Liver (tissue), 10 donors: ENCODE measurements at places on chromosomes 3 and 15.

GRCh38 chr15:69515508-69515907, 62.9 kb downstream of the RPLP1 start:
- DNase-seq: no peak

DNA sequence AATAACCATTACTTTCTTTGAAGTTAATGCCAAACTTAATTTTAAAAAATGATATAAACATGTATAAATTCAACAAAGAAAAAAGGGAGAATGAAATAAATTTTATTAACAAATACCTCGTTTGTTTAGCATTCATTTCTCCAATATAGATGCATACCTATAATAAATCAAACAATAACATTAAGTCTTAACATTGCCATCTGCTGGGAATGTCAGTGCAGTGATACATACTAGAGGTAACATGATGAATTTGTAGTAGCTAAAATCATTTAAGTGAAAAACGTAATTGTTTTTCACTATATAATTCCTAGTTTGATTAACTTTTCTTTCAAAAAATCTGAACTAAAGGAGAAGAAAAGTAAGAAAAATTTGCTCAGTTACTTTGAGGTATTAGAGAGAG, 340.2 kb upstream of the CBLB start:
- no peak for DNase-seq

DNA sequence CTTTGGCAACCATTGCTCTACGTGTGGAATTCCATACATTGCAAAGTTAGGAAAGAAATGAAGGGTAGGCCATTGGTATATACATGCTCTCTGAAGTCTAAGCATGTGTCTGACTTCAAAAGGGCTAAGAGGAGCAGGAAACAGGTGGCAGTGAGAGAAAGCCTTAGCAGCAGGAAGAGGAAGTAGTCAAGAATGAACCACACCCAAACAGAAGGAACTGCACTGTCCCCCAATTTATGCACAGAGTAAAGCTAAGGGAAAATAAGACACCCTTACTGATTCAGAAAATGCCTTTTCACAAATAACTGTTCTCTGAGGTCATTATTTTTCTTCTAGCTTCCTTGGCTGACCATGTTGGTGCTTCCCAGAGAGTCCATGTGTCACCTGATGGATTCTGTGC, 575.4 kb downstream of the NTRK3 start:
- no peak for DNase-seq

GRCh38 chr3:16286161-16286560, 21.1 kb downstream of the OXNAD1 start:
- no peak for DNase-seq

- no peak for DNase-seq
Observed at GRCh38 chr15:88813960-88814359, 10.7 kb downstream of the ACAN start.

- DNase-seq: peak; percentile 70
Observed at GRCh38 chr15:31364301-31365031, 37.8 kb downstream of the KLF13 start.

GRCh38 chr3:54198556-54198955, 76.2 kb downstream of the CACNA2D3 start:
- no peak for DNase-seq

- DNase-seq: no peak
Observed at GRCh38 chr3:35757991-35758757, 118.8 kb downstream of the ARPP21 start.

DNA sequence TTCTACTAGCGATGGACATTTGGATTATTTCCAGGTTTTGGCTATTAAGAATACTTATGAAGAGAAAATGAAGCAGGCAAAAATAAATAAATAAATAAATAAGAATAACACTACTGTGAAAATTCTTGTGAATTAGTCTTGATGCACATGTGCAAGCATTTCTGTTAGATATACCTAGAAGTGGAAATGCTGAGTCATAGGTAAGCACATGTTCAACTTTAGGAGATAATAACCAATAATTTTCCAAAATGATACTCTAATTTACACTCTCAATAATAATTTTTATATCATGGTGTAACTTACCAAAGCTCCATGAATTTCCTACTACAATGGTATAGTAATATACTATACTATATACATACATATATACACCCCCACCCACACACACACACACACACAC, 23.4 kb downstream of the EMC4 start:
- DNase-seq: no peak

- DNase-seq: no peak
Observed at GRCh38 chr3:65251375-65251774, 563.6 kb upstream of the ADAMTS9 start.
